ENCODE measurements at places on chromosomes 3 and 15.

GRCh38 chr3:152151216-152151876 is 117.4 kb upstream of the MBNL1 start:
- DNase-seq: no peak

DNA sequence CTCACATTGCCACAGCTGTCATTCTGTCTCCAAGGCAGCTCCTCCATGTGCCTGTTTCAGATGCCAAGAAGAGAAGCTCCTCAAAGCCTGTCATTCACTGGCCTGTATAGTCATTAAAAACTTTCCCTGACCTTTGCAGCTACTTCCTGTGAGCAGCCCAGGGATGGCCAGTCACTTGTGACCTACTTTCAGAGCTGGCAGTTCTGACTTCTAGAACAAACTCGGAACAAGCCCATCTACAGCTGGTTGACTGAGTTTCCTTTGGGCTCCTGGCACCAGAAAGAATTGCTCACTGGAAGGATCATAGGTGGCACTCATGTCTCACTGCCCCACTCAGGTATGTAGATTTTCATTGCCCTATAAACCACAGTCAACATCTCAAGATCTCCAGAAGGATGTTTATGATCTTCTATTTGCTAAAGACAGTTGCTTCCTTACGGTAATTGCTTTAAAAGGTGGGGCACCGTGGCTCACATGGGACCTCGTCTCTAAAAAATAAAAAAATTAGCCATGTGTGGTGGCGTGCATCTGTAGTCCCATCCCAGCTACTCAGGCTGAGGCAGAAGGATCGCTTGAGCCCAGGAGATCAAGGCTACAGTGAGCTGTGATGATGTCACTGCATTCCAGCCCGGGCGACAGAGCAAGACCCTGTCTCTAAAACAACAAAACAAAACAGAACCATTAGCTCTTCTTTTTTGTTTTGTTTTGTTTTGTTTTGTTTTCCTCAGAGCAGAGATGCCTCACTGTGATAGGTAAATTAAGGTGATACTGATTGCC is 11.2 kb upstream of the ATP13A3 start:
- no peak for DNase-seq

DNA sequence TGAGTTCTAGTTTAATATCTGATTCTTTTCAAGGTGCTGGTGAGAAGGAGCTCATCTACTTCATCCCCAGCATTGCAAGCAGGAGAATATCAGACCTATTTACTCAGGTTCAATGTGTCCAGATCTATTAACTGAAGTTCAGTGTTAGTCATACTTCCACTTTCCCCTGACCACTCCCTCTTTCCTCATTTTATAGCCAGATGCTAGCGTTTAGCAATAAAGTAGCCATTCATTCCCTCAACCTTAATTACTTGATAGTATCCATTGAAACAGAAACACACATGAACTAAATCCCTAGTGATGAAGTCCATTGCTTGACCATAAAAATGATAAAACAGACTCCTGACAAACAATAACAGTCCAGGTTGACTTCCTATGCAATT is 60.0 kb downstream of the RPL22L1 start:
- no peak for DNase-seq

DNA sequence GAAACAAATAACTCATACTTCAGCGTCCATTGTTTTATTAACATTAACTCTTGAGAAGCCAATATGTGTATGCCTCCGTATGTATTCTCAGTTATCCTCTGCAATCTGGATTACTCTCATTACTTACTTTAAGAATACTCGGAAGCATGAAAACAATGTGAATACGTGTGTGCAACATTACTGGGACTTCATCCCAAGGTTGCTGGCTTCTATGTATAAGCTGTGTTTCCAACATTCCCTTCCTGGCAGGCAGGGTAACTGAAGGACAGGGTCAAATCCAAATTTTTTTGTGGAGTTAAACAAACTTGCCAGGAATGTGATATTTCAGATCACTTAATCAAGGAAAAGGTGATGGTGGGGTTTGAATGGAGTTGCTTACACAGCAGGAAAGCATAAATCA is 34.5 kb upstream of the NR1I2 start:
- DNase-seq: no peak

Data from D721Med (cell line).